Stimulated activated CD8-positive, alpha-beta memory T cell treated with anti-CD3 and anti-CD28 coated beads, Interleukin-7, amount 100 ng/mL, for 1 hour (primary cell): ENCODE measurements at places on chromosomes 11 and 22.

DNA sequence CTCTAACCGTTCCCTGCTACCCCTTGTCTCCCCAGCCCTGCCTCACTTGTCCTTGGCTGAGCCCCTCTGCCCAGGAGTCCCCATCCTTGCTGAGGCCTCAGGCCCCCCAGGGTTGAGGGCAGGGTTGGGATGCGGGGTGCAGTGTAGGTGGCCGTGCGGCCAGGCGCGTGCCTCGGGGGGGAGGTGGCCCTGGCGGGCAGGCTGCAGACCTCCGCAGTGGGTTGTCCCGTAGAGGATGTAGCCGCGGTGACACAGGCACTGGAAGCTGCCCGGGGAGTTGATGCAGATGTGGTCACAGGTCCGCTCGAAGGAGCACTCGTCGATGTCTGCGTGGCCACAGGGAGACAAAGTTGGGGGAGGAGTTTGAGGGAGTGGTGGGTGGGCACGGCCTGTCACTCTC is 41.9 kb upstream of the TTLL12 start:
- no peak for DNase-seq

GRCh38 chr11:93623920-93624319 is 37.6 kb upstream of the CEP295 start:
- DNase-seq = no peak

- no peak for DNase-seq
Observed at GRCh38 chr11:12728417-12728816, 54.2 kb downstream of the TEAD1 start.

- peak; percentile 42 for DNase-seq
Observed at GRCh38 chr11:121467965-121468364, 15.2 kb upstream of the SORL1-AS1 start.

DNA sequence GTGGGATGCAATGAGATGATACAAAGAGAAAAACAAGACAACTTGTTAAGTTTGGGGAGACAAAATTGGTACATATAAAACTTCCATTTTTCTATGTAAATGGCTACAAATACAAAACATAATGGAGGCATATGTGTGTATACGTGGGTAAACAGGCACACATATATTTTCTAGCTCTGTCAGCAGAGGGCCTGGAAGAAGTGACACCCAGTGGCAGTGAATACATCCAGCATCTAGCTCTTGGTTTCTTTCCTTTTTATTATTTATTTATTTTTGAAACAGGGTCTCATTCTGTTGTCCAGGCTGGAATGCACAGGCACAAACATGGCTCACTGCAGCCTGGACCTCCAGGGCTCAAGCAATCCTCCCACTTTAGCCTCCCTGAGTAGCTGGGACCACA is 5.0 kb upstream of the RASL10A start:
- no peak for DNase-seq

GRCh38 chr22:41885516-41885915 is 29.4 kb downstream of the SHISA8 start:
- DNase-seq = no peak

DNA sequence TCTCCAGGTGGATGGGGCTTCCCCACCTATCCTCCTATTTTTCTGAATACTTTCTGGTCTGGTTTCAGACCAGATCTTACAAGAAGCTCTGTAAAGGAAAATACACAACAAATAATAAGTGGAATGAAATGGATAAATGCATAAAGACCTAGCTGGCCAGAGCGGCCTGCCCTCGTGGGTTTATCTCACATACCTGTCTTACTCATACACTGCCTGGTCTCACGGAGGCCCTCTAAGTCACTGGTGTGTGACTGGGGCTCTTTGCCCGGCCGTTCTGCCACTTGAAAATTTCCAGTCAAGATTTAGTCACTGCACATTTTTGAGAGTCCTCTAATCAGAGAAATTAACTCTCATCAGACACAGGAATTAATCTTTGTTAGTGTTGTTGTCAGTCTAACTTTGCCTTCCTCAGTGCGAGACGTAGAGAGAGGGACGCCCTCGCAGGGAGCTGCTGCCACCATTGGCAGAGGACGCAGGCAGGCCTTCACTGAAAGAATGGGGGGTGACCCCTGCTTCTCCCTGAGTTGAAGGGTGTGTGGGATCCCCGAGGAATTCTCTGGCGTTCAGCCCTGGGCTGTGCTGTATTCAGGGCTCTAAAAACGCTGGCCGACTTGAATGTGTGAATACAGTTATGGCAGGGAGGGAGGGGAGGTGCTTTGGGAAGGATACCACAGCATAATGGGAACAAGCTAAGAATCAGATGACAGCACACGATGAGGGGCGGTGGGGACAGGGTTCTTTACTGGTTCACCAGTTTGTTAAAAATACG is 46.3 kb upstream of the CADM1 start:
- no peak for DNase-seq

GRCh38 chr22:39135092-39135896 is 17.2 kb downstream of the CBX7 start:
- DNase-seq = no peak

DNA sequence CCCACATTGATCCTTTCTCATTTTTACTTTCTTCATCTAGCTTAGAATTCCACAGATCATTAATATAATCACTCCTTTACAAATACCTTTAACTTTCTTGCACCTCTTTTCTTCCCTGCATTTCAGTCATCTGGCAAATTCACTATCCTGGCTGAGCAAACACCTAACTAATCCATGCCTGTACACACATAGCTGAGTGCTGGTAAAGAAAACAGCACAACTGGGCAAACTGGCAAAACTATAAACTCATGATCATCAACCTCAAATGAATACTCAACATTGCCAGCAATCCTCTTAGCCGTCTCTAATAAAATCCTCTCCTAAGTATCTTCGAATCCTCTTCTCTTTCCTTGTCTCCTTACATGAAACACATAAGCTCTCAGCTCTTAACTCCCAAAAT is 52.4 kb downstream of the PICALM start:
- no peak for DNase-seq

- no peak for DNase-seq
Observed at GRCh38 chr11:64400667-64401066, 41.7 kb downstream of the RPS6KA4 start.

- no peak for DNase-seq
Observed at GRCh38 chr11:120332822-120333716, 3.1 kb upstream of the ARHGEF12 start.

DNA sequence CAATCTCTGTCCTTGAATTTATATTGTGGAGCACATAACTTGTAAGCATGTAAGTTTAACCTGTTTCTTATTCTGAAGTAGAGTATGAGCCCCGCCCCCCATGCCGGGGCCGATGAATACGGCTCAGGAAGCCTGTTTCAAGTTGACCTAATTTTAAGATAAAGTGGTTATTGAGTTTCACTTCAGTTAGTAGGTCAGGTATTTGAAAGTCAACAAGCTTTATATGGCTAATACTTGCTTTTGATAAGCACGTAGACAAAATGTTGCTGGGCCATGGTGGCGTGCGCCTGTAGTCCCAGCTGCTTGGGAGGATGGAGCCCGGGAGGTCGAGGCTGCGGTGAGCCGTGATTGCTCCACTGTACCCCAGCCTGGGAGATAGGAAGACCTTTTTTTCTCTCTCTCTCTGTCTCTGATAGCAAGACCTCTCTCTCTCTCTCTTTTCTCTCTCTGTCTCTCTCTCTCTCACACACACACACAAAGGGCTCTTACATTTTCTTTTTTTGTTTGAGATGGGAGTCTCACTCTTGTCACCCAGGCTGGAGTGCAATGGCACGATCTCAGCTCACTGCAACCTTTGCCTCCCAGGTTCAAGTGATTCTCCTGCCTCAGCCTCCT is 14.4 kb downstream of the YWHAH start:
- no peak for DNase-seq

DNA sequence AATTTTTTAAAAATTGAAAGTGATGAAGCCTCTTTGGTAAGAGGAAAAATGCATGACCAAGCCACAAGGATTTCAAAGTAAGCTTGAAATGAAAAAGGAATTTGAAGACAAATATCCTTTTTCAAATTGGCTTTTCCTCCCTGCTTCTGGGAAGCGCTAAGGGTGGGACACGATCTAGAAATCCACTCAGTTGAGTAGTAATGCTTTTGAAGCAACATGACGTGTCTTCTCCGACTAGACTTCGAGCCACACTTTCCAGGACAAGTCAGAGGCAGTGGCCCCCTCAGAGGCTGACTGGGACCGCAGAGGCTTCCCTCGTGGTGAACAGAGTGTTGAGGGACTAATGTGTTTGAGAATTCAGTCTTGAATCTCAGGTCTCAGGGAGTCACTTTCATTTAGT is 39.8 kb downstream of the KREMEN1 start:
- no peak for DNase-seq

- no peak for DNase-seq
Observed at GRCh38 chr11:57453543-57454177, 6.7 kb upstream of the RTN4RL2 start.

GRCh38 chr11:119673759-119674336 is 55.2 kb downstream of the NECTIN1 start:
- no peak for DNase-seq

GRCh38 chr22:25156736-25157135 is 42.9 kb upstream of the CRYBB3 start:
- DNase-seq = no peak

DNA sequence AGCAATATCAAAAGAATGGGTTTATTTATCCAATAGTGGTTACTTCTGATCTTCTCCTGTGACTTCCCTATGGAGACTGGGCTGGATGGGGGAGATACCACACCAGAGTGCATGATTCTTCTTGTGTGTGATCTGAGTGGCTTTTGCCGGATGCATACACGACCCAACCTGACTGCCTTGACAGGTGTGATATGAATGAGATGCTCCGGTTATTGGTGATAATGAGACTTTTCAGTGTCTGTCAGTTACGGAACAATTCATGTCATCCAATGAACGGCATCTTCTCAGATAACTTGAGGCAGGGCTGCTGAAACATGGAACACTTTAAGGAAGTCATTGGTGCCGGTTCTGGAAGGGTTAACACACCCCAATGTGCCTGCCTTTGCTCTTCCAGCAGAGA is 17.7 kb downstream of the FJX1 start:
- no peak for DNase-seq

GRCh38 chr22:31122196-31122531 is 602 bp upstream of the INPP5J start:
- DNase-seq = no peak

GRCh38 chr11:118046051-118046963 is 30.6 kb upstream of the TMPRSS4 start:
- no peak for DNase-seq

DNA sequence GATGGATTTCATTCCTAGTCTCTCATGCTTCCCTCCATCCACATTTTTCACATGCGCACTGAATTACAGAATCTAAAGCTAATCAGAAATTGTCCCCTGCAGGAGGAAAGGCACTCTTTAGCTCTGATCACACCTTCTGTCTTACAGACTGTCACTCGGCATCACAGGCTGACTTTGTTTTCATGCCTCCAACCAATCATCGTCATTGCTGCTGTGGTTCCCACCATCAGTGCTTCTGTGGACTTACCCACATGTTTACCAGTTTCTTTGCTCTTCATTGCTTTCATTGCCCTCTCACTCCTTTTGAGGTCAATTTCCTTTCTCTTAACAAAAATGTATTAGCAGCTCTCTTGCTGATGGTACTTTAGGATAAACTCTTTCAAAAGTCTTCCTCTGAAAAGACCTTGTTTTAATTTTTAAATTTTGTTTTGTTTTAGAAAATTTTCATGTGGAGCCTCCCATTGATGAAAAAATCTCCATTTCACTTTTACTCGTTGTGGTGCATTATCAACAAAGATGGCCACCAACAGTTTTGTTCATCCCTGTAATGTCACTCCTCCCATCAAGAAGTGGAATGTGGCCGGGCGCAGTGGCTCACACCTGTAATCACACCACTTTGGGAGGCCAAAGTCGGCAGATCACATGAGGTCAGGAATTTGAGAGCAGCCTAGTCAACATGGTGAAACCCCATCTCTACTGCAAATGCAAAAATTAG is 20.2 kb upstream of the TREH start:
- peak; percentile 34 for DNase-seq

DNA sequence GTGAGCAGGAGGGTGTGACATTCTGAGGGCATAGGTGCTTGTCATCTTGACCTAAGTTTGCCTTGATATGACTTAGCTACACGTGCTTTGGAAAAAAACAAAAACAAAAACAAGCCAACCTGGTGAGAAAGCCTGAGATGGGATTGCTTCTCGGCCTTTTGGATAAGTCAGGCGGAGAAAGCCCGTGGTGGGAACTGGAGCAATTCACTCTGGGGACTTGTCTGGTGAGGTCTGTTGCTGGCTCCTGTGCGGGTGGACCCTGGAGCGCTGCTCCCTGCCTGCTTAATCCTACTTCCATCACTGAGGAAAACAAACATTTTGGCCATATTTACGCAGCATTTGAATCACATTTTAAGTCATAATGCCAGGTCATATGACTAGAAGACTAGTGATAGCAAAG is 100.3 kb downstream of the SNX19 start:
- DNase-seq = no peak

- DNase-seq = no peak
Observed at GRCh38 chr11:126039485-126040271, 23.0 kb downstream of the CDON start.

DNA sequence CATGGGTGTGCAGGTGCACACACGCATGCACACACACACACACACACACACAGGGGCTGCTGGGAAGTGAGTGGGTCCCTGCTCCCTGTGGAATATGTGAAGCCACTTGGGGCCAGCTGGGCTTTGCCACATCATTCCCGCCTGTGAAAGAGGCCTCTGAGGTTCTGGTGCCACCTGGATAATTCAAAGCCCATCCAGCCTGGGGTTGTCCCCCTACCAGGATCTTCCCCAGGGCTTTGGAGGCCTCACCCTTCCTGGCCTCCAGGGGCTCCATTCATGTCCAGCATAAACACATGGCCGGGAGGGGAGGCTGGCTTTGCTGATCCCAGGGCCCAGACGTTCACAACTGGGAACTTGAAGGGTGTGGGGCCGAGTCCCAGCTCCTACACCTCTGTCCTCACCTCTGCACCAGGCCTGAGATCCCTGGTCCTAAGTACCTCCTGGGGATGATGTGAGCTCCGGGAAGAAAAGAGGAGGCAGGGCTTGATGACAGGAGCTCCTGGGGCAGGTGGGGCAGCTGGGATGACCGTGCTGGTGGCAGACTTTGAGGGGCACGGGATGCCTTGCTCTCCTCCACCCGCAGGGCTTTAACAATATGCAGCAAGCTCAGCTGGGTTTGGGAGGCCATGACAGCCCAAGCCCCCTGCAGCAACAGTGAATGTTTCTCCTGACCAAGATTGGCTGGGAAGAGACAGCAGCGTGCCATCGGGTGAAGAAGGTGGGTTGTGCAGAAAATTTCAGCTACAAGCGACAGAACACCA is 14.2 kb downstream of the LINC01488 start:
- no peak for DNase-seq

DNA sequence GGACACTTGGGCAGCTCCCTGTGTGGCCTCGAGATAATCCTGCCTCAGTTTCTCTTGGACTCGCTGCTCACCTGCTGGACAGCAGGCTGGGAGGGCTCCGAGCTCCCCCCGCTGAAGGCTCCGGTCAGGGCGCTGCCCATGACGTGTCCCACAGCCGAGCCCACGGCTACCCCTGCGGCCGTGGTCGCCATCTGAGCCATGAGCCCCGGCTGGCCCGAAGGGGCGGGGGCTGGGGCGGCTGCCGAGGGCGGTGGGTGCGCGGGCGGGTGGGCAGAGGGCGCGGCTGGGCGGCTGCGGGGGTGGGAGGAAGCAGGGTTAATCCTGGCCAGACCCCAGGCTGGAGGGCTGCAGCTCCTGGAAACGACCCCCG is 484 bp downstream of the CHCHD10 start:
- DNase-seq = no peak

- DNase-seq = no peak
Observed at GRCh38 chr11:129840236-129840635, 24.6 kb downstream of the TMEM45B start.
